ENCODE measurements at places on chromosomes 4 and X.

DNA sequence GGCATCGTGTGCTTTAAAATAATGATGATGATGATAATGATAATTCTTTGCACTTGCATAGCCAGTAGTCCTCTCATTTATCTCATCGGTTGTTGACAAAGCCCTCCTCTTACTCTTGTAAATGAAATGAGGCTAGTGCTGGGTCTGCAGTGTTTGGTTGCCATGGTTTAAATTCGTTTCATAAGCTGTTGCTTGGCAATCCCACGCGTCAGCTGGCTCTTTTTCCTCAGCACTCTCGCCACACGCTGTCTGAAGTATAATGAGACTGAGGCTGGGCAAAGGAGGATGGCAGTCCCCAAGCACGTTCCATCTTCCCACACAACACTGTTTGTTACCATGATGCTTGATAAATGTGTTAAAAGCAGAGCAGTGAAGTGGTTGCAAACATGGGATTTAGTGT, 15.5 kb downstream of the PAGE4 start:
- DNase-seq, result no peak

GRCh38 chr4:87185146-87185870, 35.1 kb downstream of the KLHL8 start:
- no peak for DNase-seq

- no peak for DNase-seq
These were observed 81.1 kb upstream of the NEIL3 start for GRCh38 chr4:177228599-177228998.

GRCh38 chr4:109243871-109244270, 58.6 kb downstream of the COL25A1 start:
- no peak for DNase-seq

GRCh38 chr4:185467991-185468390, 3.5 kb downstream of the CCDC110 start:
- no peak for DNase-seq
